Lower leg skin (tissue), 4 donors: ENCODE measurements at places on chromosomes 6 and 20. TPM values are rescaled to one million over a fixed set of nuclear protein-coding genes. Genes with fewer than 3 reads are reported as not detected.

RIPPLY2 gene
- not detected for total RNA-seq

ACSS1 gene
- 42.3 TPM for total RNA-seq

IL17F gene
- not detected for total RNA-seq

DNA sequence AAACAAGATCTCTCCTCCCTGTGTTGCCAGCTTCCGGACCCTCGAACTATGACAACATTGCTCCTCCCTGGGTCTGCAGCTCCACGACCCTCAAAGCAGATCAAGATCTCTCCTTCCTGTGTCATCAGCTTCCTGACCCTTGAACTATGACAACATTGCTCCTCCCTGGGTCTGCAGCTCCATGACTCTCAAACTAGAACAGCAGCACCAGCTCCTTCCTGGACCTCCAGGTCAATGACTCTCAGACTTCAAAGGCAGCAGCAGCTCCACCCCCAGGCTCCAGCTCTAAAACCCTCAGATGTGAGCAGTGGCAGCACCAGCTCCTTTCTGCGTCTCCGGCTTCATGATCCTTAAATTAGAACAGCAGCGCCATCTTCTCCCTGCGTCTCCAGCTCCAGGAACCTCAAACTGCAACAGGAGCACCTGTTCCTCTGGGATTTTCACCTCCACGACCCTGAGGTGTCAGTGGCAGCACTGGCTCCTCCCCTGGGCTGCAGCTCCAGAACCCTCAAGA is 341.0 kb upstream of the SULF2 start:
- DNase-seq = no peak

GRCh38 chr20:52340036-52340634 is 148.6 kb upstream of the ZFP64 start:
- DNase-seq = no peak
